ENCODE measurements at places on chromosomes 7 and 10.

DNA sequence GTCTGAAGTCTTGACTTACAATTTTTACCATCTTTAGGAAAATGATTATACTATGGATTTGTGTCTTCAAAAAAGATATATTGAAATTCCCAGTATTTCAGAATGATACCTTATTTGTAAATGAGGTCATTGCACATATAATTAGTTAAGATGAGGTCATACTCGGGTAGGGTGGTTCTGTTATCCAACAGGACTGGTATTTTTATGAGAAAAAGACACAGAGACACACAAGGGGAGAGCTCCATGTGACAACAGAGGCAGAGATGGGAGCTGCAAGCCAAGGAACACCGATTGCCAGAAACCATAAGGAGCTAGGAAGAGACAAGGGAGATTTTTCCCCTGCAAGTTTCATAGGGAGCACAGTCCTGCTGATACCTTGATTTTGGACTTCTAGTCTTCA, 356.9 kb downstream of the ARL4A start:
- DNase-seq: no peak

DNA sequence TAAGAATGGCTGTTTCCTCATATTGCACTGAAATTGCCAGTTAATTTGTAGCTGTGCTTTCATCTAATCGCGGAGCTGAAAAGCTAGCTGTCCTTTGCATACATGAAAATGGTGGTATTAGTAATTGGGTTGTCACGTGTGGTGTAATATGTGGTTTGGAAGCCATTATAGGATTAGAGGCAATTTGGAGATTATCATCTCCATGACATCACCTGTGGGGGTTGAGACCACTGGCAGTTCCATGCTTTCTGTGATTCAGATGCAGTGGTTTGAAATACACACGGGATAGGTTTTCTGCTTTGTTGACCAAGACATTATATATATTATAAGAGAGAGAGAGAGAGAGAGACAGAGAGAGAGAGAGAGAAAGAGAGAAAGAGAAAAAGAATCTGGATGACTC, 180.8 kb downstream of the RAB11FIP2 start:
- DNase-seq: no peak

DNA sequence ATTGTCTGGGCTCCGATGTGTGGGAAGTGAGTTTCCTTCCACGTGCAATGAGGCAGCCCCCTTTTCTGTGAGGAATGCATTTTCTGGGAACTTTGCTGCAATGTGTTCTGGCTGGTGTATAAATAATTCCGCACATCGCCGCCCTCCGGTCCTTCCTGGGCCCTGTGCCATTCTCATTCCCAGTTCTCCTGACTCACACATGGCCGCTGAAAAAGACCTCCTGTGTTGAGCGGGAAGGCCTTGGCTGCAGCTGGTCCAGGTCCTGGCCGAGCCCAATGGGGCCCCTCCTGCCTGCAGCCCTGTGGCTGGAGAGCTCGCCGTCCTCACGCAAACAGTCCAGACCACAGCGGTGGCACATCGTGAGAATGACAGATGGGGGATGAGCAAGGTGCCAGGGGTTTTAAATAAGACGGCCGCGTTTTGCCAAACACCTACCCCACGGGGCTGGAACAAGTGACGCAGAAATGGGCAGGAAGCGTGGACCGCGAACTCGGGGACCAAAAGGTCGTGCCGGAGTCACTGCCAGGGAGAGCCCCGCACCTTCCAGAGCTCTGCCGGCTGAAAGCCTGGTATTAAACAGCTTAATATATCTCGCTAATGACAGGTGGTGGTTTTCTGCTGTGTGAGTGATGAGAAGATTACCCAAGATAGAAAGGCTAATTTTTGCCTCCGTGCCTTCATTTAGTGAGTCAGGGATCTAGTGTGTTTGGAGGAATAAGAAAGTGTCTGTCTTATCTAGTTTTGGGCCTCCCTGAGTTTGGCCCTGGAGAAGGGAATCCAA, 37.0 kb downstream of the FAM20C start:
- no peak for DNase-seq

DNA sequence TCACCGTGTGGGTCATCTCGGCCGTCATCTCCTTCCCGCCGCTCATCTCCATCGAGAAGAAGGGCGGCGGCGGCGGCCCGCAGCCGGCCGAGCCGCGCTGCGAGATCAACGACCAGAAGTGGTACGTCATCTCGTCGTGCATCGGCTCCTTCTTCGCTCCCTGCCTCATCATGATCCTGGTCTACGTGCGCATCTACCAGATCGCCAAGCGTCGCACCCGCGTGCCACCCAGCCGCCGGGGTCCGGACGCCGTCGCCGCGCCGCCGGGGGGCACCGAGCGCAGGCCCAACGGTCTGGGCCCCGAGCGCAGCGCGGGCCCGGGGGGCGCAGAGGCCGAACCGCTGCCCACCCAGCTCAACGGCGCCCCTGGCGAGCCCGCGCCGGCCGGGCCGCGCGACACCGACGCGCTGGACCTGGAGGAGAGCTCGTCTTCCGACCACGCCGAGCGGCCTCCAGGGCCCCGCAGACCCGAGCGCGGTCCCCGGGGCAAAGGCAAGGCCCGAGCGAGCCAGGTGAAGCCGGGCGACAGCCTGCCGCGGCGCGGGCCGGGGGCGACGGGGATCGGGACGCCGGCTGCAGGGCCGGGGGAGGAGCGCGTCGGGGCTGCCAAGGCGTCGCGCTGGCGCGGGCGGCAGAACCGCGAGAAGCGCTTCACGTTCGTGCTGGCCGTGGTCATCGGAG, 1.8 kb downstream of the ADRA2A start:
- DNase-seq: no peak

- no peak for DNase-seq
These were observed 7.0 kb upstream of the ZNF425 start for GRCh38 chr7:149133028-149133710.

GRCh38 chr10:25692761-25693160, 241.3 kb upstream of the MYO3A start:
- DNase-seq: no peak

DNA sequence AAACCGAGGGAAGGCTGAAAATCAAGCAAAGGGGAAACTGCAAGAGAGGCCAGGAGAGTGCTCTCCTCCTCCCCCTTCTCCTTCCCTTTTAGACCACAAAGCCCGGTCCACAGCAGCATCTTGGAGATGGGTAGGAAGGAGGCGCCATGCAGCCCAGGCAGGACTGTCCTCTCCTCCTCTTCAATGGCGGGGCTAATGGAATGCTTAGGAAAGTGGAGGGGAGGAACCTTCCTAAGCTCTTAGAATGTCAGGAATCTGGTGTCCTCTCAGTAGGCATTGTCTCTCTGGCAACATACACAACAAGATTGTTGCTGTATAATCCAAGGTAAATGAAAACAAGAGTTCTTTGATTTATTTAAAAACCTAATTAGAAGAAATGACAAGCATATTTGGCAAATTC, 185.1 kb downstream of the DGKI start:
- no peak for DNase-seq

DNA sequence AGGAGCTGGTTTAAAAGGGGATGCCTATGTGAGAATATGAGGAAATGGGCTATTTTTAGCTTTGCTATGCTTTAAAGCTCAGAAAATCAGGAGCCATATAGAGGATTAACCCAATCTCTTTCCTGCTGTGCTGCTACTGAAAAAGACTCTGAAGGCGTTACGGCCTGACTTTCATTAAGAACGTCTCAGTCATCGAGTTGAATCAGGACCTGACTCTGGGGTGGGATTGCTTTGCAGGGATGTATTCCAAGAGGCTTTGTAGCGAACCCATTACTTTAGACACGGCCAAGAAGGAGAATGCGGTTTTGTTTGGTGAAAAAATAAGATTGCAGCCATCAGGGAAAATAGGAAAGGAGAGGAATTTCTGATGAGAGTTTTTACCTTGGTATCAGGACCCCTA, 426.9 kb downstream of the CCSER2 start:
- no peak for DNase-seq

- no peak for DNase-seq
These were observed 65.5 kb upstream of the NKX6-2 start for GRCh38 chr10:132851451-132851850.

DNA sequence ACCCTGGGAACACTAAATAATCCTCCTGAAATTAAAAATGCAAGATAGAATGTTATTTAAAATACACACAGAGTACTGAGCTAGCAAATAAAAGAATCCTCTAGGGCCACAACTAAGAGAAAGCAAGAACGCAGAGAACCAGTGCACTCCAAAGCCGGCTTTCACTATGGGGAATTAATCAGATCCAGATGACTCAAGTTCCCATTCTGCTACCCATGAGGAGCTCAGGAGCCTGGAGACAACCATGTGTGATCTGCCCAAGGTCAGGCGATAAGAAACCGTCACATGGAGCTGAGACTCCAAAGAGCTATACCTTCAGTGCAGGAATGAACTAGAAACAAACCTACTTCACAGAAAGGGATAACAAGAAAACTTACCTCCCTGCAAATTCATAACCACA, 19.5 kb upstream of the CYREN start:
- DNase-seq: no peak

DNA sequence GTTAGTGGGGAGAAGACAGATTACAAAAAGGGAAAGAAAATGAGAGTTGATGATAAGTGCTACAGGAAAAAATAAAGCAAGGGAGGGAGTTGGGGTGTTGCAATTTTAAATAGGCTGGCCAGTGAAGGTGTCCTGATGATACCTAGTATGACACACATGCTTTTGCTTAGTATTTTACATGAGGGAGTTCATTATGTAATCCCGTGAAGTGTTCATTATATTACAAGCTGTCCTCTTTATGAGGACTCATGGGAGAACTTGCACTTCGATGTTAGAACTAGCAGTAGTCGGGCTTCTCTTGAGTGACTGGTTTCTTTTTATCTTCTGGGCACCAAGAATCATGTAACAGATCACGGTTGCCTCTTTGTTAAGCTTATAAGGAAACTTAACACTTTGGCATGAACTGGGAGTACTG, 102.3 kb upstream of the MTPN start:
- DNase-seq: no peak

GRCh38 chr10:60185421-60185820, 204.3 kb downstream of the ANK3 start:
- no peak for DNase-seq

DNA sequence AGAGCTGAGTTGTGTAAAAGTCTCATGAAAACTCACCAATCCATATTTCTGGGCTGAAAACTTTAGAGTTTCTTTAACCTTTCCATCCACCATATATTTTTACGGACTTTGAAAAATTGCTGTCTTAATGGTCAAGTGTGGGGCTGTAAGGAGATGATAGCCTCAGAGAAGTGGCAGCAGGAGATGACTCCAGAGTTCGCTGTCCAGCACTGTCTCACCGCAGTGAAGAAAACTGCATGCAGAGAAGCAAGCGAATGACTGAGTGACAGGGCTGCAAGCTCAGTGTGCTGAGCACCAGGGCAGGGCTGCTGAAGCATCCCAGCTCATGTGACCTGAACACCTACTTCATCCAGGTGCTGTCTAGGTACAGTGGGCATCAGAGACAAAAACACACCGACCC, 564.5 kb downstream of the ACTR3B start:
- no peak for DNase-seq

GRCh38 chr10:76540786-76541185, 1096.8 kb downstream of the KCNMA1 start:
- no peak for DNase-seq

DNA sequence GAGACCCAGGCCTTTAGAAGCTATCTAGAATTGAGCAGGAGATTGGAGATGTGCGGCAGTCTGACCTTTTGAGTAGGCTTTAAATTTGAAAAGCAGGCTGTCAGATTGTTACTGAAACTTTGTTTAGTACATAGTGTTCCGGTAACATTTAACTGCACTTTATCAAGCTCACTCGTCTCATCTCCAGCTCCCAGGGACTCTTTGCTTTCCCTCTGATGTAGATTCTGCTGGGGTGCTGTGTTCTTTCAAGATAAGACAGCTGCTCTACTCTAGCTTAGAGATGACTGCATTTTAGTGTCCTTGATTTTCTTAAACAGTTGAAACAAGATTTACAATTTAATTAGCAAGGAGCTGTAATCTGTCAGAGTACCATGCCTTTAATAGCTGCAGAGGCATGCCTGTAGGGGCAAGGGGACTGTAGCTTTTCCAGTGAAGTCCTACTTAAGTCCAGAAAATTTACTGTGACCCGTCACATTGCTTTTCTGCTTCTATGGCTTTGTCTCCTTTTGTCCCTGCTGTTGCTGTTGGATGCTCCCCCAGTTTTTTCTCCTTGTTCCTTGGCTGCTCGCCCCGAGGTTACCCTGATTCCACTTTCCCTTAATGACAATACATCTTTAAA, 56.4 kb upstream of the MTPN start:
- no peak for DNase-seq

DNA sequence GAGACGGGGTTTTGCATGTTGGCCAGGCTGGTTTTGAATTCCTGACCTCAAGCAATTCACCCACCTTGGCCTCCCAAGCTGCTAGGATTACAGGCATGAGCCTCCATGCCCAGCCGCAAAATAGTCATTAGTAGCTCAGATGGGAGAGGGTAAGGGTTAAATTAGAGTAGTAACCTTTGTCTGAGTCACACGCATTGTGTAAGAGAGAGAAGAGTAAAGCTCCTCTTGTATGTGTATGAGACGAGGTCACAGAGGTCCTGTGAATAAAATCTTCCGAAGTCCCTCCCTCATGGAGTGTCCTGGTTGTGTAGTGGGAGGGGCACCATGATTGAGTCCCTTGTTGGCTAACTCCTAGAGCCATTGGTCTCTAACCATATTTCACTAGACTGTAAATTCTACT, 85.2 kb upstream of the CDC14C start:
- DNase-seq: no peak

- no peak for DNase-seq
These were observed 3.5 kb downstream of the LRRTM3 start for GRCh38 chr10:66929375-66929774.

DNA sequence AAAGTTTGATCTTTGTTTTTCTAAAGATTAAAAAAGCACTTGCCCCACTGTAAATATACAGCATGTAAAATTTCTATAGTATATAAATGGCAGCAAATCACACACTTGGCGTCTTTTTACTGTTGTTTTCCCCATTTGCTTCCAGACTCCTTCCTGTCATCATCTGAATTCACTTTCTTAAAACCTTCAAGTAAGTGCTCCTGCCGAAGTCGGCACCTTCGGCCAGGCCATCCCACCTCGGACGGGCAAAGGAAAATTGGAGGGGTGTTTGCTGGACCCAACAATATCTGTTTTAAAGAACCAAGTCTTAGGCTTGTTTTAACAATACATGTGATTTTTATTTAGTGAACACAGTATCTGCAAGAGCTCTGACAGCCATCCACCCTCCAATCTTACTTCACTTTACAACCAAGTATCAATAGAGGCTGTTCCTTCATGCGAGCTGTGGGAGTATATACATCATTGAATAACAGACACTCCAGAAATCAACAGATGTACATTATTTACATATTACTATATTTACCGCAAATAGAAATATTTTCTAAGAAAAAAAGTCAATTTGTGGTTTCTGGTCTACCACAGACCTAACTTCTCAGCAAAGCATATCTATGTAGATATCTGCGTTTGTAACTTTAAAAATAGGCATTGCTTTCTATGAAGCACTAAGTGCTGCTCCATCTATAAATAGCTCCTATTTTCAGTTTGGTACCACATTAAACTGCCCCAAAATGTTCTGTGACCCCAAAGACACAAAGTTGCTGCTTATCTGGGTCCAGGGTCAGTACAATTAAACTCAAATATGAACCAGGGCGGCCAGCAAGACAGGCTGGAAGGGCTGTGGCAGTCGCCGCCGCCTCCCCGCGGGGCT, 110.7 kb downstream of the CYTH3 start:
- DNase-seq: no peak
